ENCODE measurements at places on chromosomes 2 and 18.

DNA sequence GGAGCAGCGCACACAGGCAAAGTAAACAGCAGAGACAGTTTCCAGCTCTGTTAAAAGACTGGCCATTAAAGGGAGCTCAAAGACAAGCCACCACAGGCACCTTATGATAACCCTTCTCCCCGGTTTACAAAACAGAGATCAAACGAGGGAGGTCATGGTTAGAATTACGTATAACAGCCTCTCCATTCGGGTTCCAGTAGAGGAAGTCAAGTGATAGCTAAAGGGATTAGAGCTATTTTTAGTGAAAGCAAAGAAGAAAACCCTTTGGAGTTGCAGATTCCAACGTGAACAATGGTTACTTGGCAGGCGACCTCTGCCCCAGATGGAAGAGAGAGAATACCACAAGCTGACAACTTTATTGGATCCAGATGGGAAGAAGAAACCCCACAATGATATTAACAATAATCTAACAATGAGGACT lies 31.2 kb upstream of the EDAR start:
- DNase-seq: no peak
- no peaks in the 10 kb centered on the region for H3K36me3 ChIP-seq
- no peaks in the 10 kb centered on the region for H3K27me3 ChIP-seq
- no peak overlapping the region for H3K27ac ChIP-seq

DNA sequence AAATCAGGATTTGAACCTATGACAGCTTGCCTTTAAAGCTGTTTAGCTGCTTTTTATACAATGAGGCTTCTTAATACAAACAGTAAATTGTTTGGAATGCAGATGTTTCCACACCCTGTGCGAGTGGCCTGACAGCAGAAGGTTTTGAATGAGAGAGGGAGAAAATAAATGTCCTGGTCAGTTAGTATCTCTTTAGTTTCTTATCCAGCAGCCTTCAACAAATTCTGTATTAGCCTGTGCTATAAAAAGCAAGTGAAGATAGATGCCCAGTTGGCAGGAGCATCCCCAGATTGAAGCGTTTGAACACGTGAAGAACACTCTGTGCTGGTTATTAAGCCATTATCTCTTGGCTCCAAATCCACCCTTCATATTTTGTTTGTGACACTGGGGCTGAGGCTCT lies 70.6 kb downstream of the CERS6 start:
- no peaks in the 10 kb centered on the region for H3K4me1 ChIP-seq
- no peaks in the 10 kb centered on the region for H3K36me3 ChIP-seq
- no peak overlapping the region for H3K27ac ChIP-seq
- H3K4me3 ChIP-seq: no peak overlapping the region
- no peak for DNase-seq

GRCh38 chr2:140178234-140178633 lies 1398.0 kb upstream of the NXPH2 start:
- H3K27me3 ChIP-seq: no peaks in the 10 kb centered on the region
- no peaks in the 10 kb centered on the region for H3K4me1 ChIP-seq
- no peaks in the 10 kb centered on the region for H3K36me3 ChIP-seq
- H3K4me3 ChIP-seq: no peak overlapping the region

DNA sequence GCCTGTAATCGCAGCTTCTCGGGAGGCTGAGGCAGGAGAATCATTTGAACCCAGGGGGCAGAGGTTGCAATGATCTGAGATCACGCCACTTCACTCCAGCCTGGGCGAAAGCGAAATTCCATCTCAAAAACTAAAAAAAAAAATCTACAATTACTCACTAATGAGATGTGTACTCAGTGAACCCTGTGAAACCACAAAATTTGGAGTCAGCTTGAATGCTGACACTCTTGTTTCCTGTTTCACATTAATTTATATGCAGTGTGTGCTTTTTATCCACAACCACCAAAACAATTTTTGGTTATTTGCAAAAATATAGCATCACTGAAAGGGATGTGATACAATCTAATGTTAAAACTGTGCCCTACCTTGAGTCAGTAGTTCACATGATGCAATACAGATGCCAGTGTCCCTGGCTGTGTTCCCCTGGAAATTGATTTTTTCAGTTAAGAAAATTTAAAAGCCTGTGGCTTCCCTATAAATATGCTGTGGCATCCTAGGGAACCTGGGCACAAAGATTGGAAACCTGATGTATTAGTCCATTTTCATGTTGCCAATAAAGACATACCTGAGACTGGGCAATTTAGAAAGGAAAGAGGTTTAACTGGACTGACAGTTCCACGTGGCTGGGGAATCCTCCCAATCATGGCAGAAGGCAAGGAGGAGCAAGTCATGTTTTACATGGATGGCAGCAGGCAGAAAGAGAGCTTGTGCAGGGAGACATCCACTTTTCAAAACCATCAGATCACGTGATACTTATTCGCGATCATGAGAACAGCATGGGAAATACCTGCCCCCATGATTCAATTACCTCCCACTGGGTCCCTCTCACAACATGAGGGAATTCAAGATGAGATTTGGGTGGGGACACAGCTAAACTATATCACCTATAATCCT lies 337.5 kb upstream of the NT5C1B start:
- no peaks in the 10 kb centered on the region for H3K27me3 ChIP-seq
- no peaks in the 10 kb centered on the region for H3K4me1 ChIP-seq
- DNase-seq: no peak
- no peak overlapping the region for H3K27ac ChIP-seq

- no peak overlapping the region for H3K4me3 ChIP-seq
- no peak overlapping the region for H3K27ac ChIP-seq
- DNase-seq: no peak
- H3K36me3 ChIP-seq: no peaks in the 10 kb centered on the region
- H3K4me1 ChIP-seq: no peaks in the 10 kb centered on the region
These were observed 431.1 kb upstream of the ZEB2 start for GRCh38 chr2:144950899-144951560.

DNA sequence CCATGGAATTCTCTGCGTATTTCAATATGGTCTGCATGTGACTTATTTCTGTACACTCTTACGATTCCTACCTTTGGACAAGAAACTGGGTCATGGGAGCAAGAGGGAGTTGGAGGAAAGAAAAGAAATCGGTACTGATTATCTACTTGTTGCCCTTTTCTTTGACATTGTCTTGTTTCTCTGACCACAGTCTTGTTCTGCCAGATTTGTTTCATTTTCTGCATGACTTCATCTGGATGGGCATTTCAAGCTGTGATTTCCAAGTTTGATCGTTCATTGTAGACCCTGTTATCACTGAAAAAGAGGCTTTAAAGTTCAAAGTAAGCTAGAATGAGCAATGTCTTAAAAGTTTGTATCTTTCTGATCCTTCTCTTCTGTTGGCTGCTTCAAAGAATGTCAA lies 2186.3 kb upstream of the CELF4 start:
- H3K4me3 ChIP-seq: no peak overlapping the region
- no peaks in the 10 kb centered on the region for H3K36me3 ChIP-seq
- no peak overlapping the region for H3K27ac ChIP-seq

DNA sequence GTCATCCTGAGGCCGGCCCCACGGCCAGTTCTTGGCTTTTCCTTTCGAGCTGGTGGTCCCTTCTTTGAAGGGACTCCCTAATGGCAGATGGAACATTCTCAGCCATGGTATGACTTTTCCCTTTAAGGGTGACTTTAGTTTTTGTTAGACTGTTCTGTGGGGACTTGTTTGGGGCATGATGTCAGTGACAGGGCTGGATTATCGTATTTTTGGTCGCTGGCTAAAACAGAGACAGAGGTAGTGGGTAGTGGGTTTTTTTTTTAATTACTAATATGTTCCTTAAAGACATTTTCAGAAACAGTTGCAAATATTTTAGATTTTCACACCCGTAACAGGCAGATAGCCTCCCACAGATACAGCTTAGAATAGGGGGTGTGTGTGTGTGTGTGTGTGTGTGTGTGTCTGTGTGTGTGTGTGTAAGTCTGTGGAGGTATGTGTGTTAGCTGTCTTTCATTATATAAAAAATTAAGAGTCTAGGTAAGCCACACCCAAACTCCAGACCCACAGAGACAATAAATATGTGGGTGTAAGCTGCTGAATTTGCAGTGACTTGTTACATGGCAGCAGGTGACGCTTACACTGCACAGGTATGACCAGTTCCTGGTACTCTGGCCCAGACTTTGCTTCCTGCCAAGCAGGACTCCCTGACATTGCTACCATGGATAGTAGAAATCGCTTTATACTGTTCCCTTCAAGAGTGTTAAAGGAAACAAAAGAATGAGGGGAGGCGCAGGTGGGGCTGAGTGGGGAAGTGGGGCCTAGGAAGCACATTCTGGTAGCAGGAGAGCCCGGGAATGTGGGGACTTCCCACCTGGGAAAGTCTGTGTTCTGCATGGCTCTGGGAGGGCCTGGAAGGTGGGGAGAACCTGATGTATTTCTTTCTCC lies 20.9 kb downstream of the NCK2 start:
- H3K27me3 ChIP-seq: no peaks in the 10 kb centered on the region
- H3K4me1 ChIP-seq: no peaks in the 10 kb centered on the region
- peaks cover 2% of the 10 kb centered on the region for H3K36me3 ChIP-seq

DNA sequence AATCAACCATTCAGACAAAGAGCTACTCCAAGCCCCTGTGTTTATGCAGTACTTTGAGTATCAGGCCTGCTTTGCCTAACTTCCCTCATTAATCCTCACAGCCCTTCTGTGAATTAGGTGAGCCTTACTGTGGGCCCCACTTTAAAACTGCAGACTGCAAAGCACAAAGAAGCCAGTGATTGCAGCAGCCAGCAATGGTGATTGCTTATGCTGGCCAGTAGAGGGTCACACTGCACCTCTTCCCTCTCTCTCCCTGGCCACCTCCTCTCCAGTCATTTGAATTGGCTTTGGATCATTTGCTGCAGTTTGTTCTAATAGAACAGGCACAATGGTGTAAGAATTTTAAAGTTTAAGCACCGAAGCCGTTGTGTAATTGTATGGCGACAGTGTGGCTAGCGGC lies 229.9 kb downstream of the AGPS start:
- H3K4me3 ChIP-seq: peak overlapping the region; percentile 29
- H3K27me3 ChIP-seq: no peaks in the 10 kb centered on the region
- no peak overlapping the region for H3K27ac ChIP-seq

DNA sequence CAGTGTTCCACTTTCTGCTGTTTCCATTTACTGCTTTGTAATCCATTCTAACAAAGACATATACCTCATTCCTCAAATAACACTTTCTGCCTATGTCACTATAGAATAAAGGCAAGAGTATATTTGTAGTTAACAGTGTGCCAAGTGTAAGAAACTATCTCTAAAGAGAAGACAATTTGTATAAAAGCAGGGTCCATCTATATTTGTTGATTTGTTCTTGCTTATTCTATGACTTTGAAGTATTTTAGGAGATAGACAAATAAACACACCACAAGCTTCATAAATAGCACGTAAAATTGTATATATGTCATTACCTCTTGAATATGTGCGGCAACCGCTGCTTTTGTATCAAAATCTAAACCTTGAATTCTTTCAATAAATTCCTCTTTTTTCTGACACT lies 56.0 kb downstream of the CCDC88A start:
- DNase-seq: no peak
- H3K36me3 ChIP-seq: peaks cover 6% of the 10 kb centered on the region
- no peaks in the 10 kb centered on the region for H3K27me3 ChIP-seq
- no peak overlapping the region for H3K27ac ChIP-seq
- H3K4me3 ChIP-seq: no peak overlapping the region

GRCh38 chr2:11829947-11830707 lies 83.7 kb downstream of the LPIN1 start:
- H3K4me1 ChIP-seq: peaks cover 25% of the 10 kb centered on the region
- H3K4me3 ChIP-seq: peak overlapping the region; percentile 30
- peaks cover 15% of the 10 kb centered on the region for H3K27me3 ChIP-seq
- peaks cover 9% of the 10 kb centered on the region for H3K36me3 ChIP-seq
- peak overlapping the region; percentile 56 for H3K27ac ChIP-seq
- peak; percentile 98 for DNase-seq

DNA sequence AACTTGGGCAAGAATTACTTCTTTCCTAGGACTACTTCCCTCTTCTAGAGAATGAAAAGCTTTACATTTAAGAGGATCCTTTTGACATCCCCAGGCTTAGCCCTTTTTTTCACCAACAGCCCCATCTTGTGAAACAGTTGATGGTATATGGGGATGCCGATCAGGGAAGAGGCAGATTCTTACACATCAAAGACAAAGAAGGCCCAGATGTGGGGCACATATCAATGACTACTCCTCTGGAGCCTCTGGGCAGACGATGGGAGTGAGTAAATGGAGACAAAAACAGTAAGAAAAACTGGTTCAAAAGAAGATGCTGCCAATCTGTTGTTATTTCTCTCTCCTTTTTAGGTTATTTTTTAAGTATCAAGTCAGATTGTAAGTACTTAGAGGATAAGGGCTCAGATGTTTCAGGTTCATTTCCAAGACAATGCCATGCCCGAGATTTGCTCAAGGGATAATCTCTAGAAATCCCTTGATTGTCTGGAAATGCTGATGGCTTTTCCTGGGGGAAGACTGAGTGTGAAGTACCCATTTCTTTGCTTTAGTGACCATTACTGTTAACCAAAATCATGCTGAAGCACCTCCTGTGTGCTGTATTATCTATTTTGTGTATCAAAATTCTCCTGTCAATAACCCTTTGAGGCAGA lies 117.5 kb downstream of the EPHA4 start:
- H3K4me3 ChIP-seq: no peak overlapping the region
- no peaks in the 10 kb centered on the region for H3K4me1 ChIP-seq
- H3K27ac ChIP-seq: no peak overlapping the region

GRCh38 chr18:48013162-48013561 lies 82.7 kb upstream of the SMAD2 start:
- H3K27ac ChIP-seq: no peak overlapping the region
- DNase-seq: no peak
- no peaks in the 10 kb centered on the region for H3K36me3 ChIP-seq

DNA sequence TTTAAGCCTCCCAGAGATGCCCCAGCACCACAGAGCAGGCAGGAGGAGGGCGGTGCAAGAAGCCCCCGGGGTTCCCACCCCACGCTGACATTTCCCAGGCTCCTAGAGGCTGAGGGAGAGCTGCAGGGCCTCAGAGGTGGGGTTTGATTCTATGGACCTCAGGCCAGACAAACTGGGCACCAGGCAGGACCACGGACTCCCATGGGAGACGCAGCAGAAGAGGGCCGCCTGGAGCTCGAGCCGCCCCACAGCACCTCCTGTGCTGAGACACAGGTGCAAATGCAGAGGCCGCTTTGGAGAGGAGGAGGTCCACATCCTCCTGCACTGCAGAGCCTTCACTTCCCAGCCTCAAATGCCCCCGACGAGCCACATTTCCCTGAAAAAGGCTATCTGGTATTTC lies 62.7 kb downstream of the PSMG2 start:
- no peaks in the 10 kb centered on the region for H3K36me3 ChIP-seq
- H3K4me1 ChIP-seq: no peaks in the 10 kb centered on the region
- no peaks in the 10 kb centered on the region for H3K27me3 ChIP-seq

DNA sequence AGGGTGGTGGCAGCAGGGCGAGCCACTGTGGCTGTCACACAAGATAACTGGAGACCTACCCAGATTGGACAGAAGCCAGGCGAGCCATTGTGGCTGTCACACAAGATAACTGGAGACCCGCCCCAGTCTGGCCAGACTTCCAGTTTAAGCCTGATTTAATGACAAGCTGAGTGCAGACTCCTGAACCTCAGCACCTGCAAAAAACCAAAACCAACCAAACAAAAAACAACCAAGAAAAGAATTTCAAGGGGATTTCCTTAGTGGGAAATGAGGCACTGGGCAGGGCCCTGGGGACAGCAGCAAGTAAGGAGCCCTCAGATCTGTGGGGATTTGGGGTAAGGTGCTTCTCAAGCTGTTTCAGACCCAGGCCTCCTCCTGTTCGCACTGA lies 95.2 kb upstream of the BOD1L2 start:
- no peak overlapping the region for H3K4me3 ChIP-seq
- H3K4me1 ChIP-seq: no peaks in the 10 kb centered on the region
- H3K27ac ChIP-seq: no peak overlapping the region
- peak; percentile 74 for DNase-seq
- H3K27me3 ChIP-seq: no peaks in the 10 kb centered on the region

- H3K36me3 ChIP-seq: no peaks in the 10 kb centered on the region
- H3K27ac ChIP-seq: no peak within 1 kb of the TSS
- no peak for DNase-seq
- H3K27me3 ChIP-seq: no peaks in the 10 kb centered on the region
- peaks cover 31% of the 10 kb centered on the region for H3K4me1 ChIP-seq
These were observed at the start of gene DHRS9 for GRCh38 chr2:169069341-169069740. TSS of gene DHRS9 (plus strand) at chr2:169069563. CDS start at chr2:169081582, 12,019 bp downstream.

Data from common myeloid progenitor, CD34-positive (primary cell).